ENCODE measurements at places on chromosomes 1 and 21. TPM values are rescaled to one million over a fixed set of nuclear protein-coding genes. Genes with fewer than 3 reads are reported as not detected.

Gene LEFTY1
- 0.26 TPM for total RNA-seq

Gene ADAMTS4
- total RNA-seq = 2.5 TPM

Gene SV2A
- total RNA-seq = 0.32 TPM

Gene SYDE2
- total RNA-seq = 5.0 TPM

Gene CACNA1S
- 269 TPM for total RNA-seq

Gene SLC44A5
- total RNA-seq = 2.2 TPM

DNA sequence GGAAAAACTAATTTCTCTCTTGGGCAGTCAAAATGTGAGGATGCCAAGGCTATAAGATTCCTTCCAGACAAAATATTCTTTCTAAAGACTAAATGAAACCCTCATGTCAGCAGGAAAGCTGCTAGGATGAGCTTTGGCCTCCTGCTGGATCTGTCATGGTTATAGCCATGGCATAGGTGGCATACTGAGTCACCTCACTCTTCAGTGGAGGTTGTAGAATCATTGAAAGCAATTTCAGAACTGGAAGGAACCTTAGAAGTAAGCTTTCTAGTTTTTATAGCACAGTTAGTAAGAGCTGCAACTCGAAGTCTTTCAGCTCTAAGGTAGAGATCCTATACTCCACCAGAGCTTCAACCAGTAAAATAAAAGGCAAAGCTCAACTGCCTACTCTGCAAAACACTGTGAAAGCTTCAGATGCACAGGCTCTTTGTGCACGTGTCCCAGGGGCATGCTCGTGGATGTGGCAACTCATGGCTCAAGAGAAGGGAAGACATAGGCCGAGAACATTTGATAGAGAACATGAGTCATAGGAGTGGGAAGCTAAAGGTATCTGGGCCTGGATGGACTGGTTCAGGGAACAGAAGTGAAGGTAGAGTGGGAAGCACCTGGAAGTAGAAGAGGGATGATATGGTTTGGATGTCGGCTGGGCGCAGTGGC lies 5.8 kb downstream of the AVPR1B start:
- H3K27ac ChIP-seq = no peak overlapping the region
- H3K4me3 ChIP-seq = no peak overlapping the region
- H3K4me1 ChIP-seq = no peaks in the 10 kb centered on the region
- H3K27me3 ChIP-seq = no peaks in the 10 kb centered on the region
- DNase-seq = no peak

- no peak overlapping the region for H3K4me3 ChIP-seq
- no peaks in the 10 kb centered on the region for H3K4me1 ChIP-seq
- H3K27ac ChIP-seq = no peak overlapping the region
- no peaks in the 10 kb centered on the region for H3K27me3 ChIP-seq
- DNase-seq = no peak
These were observed 70.5 kb downstream of the RGS7 start for GRCh38 chr1:241286486-241286885.

GRCh38 chr1:45448357-45448756 lies 42.6 kb downstream of the TESK2 start:
- H3K36me3 ChIP-seq = no peaks in the 10 kb centered on the region
- DNase-seq = no peak
- H3K4me1 ChIP-seq = no peaks in the 10 kb centered on the region
- no peak overlapping the region for H3K4me3 ChIP-seq
- H3K27ac ChIP-seq = no peak overlapping the region

DNA sequence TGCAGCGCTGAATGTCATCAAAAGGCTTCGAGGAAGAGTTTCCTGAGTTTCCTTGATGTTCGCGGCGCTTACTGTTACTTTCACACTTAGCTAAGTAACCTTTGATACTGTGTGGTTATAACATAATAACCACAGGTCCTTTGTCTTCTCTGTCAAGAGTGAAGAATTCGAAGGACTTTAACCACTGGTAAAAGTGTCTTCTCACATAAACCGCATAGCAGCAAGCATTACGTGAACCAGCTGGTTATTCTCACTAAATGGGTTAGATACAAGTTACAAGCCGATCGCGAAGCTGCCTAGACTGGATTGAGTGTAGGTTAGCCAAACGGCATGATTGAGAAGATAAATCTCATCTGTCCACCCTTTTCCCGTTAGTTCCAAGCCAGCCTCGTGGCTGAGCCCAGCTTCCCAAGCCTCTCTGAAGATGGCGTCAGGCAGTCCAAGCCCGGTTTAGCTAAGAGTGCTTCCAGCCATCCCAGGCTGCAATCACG lies 18.3 kb upstream of the IFNGR2 start:
- no peaks in the 10 kb centered on the region for H3K36me3 ChIP-seq
- H3K4me3 ChIP-seq = no peak overlapping the region
- H3K4me1 ChIP-seq = peaks cover 14% of the 10 kb centered on the region
- no peak for DNase-seq

DNA sequence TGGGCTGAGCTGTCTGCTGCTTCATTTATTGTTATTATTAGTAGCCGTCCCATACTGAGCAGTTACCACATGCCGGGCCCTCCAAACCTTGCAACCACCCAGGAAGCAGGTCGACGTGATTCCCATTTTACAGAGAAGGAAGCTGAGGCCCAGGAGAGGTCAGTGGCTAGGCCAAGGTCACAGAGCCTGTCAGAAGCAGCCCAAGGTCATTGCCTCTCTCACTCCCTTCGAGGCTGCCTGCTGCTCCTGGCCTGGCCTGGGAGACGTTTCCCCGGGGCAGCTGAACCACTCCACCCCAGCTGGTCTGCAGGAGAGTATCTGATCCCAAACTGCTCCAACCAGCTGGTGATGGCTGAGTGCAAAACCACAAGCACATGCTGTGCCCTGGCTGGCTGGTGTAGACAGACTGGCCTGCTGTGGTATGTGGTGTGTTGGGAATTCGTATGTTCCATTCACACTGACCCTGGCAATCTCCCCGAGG lies 6.5 kb downstream of the PADI4 start:
- no peaks in the 10 kb centered on the region for H3K4me1 ChIP-seq
- no peak overlapping the region for H3K27ac ChIP-seq
- DNase-seq = no peak
- H3K36me3 ChIP-seq = no peaks in the 10 kb centered on the region

DNA sequence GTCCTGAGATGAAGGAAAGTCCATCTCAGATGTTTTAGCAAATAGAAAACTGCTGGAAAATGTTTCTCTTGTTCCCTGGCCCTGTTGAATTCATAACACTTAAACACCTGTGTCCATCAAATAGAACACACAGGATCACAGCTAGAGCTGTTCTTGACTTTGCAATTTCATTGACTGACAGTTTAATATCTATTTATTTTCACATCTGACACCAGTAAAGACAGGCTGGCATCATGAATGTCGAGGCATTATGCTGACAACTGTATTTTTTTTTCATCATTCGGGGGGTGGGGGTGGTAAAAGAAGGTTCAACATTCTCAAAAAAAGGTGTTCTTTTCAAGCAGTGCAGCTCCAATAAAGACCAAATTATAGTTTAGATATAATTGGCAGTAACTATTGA lies 591.2 kb upstream of the PTBP2 start:
- no peaks in the 10 kb centered on the region for H3K4me1 ChIP-seq
- H3K4me3 ChIP-seq = no peak overlapping the region
- no peaks in the 10 kb centered on the region for H3K36me3 ChIP-seq
- no peak overlapping the region for H3K27ac ChIP-seq

All from psoas muscle (tissue), 8 donors.